ENCODE measurements at places on chromosomes 1 and 21. TPM values are rescaled to one million over a fixed set of nuclear protein-coding genes. Genes with fewer than 3 reads are reported as not detected.

The HDGF gene
- 430 TPM for total RNA-seq

The CD101 gene
- total RNA-seq: 0.44 TPM

The SPATA1 gene
- total RNA-seq: 0.56 TPM

The PLA2G2C gene
- not detected for total RNA-seq

The ZBED6 gene
- total RNA-seq: 20.1 TPM

The UBE2U gene
- total RNA-seq: not detected

DNA sequence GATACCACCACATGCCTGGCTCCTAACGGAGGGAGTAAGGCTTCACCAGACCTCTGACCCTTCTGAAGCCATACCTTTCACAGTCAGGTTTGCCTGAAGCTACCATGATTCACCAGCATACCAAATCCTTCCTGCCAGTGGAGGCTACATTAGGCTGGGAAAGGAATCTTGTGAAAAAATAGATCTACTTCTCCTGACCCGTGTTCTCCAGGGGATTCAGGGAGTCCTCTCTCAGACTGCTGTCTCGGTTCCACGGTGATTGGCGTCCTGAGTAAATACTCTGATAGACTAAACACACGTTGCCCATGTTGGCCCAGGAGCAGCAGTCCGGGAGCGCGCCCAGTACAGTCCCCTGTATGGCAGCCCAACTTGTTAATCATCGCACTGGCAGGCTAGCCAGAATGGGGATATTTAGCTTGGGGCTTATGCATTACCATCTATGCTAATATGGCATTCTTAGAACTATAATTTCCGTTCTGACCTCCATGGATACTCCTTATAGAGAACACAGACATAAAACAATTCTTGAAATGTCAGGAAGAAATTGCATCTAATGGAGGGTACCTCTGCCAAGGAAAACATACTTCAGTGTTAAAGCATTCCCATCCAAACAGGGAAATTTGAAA, 173.2 kb downstream of the ROR1 start:
- peak; percentile 70 for DNase-seq

- DNase-seq: no peak
Measured at GRCh38 chr1:214538496-214538895, 12.9 kb downstream of the PTPN14 start.

DNA sequence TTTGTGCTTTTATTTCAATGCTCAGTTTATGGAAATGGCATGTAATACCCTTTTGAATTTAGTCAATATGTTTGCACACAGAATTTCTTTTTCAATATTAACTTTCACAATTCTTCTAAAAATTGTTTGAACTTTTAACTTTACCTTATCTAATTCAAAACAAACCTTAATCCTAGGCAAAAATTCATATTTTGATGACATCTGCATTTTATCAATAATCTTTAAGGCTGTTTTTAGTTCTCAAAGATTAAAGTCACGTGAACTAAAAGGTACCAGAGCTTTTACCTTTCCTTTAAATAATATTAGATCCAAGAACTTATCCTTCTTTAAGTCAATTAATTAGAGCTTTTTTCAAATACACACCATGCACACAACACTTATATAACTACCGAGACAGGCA, 218.9 kb upstream of the NCAM2 start:
- DNase-seq: no peak

DNA sequence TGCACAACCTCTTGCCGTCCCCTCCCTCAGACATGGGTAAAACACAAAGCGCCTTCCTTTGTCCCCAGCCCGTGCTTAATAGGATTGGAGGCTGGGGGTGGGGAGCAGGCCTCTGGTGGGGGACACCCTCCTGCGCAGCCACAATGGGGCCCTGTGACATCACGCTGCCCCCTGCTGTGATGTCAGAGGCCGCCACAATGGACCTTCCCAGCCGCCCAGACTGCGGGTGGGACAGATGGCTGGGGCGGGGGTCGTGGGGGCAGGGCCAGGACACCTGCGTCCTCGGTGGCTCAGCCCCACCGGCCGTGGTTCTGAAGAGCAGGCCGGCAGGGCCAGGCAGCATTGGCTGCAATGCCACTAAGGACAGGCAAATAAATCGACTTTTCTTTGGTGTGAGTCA, 39.9 kb downstream of the EPHA2 start:
- no peak for DNase-seq

- peak; percentile 41 for DNase-seq
Measured at GRCh38 chr1:228354390-228355320, 52.0 kb downstream of the TRIM11 start.

- DNase-seq: no peak
Measured at GRCh38 chr1:230819976-230820375, 48.3 kb downstream of the C1orf198 start.

DNA sequence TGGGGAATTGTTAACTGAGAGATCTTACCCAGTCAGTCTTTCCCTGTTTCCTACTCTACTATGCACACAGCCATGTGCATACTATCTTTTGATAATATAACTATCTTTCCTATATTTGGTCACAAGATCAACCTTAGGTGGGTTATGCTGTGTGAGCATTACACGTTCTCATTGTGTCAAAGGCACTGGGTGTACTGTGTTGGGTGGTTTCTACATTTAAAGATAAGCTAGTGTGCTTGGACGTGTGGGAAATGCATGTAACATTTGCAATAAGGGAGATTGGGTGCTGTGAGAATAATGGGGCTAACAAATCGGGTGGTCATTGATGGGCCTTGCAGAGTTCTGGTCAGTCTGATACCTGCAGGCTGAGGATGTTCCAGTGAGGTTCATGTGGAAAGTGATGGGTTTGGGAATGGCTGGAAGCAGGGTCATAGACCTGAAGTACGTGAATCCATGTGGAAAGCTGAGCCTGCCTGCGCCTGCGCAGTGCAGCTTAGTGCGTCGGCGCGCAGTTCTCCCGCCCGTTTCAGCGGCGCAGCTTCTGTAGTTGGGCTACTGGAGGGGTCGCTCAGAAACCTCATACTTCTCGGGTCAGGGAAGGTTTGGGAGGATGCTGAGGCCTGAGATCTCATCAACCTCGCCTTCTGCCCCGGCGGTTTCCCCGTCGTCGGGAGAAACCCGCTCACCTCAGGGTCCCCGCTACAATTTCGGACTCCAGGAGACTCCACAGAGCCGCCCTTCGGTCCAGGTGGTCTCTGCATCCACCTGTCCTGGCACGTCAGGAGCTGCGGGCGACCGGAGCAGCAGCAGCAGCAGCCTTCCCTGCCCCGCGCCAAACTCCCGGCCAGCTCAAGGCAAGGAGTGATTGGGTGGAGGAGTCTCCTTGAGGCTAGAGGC, at the start of gene MSH4:
TSS of gene MSH4 (plus strand) at position 507 of the 897 bp plus-strand sequence. CDS start at position 611, 104 bp downstream.
- peak; percentile 45 for DNase-seq

DNA sequence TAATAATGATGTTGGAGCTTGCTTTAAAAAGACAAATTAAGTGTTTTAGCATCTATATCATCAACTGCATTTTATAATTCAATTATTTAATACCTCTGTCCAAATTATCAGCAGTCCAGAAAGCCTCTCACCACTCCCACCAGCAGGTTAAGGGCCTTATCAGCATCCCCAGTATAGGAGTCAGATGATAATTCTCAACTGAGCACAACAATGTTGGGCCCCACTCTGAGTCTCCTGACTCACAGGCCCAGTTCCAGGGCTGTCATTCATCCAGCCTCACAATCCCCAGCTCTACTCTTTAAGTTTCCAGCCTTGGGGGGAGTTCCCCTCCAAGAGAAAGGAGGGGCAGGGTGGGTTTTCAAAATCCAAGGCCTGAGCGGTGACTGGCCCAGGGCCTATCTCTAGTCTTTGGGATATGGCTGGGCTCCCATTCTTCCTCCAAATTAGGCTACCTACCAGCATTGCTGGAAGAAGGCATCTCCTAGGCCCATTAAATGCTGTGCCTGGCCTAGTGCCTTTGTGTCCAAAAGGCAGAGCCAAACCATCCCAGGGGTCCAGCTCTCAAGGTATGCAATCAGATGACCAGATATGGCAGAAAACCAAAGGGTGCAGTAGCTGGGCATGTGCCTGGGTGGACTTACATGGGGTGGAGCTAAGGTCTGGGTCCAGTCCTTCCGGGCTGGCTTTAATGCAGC, 134.1 kb downstream of the GLUL start:
- no peak for DNase-seq

- DNase-seq: no peak
Measured at GRCh38 chr21:9750341-9751086, 770.9 kb upstream of the TPTE start.

- DNase-seq: no peak
Measured at GRCh38 chr1:243349128-243349527, 93.3 kb downstream of the SDCCAG8 start.

GRCh38 chr1:89627596-89627962, 5.3 kb upstream of the LRRC8C start:
- no peak for DNase-seq

DNA sequence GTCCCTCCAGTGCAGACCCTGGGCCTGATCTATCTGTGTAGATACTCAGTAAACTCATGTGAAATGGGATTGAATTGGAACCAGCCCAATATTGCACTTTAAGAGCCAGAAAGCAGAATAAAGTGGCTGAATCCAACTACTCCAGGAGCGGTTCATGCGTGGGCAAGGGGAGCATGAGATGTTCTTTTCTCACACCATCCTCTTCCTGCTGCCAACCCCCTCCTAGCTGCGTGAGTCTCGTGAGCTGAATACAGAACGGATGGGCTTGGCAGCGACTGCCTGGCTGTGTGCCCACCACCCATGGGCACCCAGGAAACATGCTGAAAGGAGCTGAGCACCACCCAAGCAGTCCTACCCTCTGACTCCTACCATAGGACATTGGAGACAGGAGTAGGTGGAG, 128.3 kb downstream of the ELAVL4 start:
- no peak for DNase-seq

GRCh38 chr21:45326891-45327440, 39.3 kb upstream of the POFUT2 start:
- DNase-seq: no peak

GRCh38 chr21:36454093-36454531, 25.8 kb downstream of the CLDN14 start:
- no peak for DNase-seq

- DNase-seq: no peak
Measured at GRCh38 chr1:169586395-169587255, at the start of gene F5. Gene F5 (minus strand): TSS chr1:169586481. CDS start chr1:169586386, 95 bp downstream.

DNA sequence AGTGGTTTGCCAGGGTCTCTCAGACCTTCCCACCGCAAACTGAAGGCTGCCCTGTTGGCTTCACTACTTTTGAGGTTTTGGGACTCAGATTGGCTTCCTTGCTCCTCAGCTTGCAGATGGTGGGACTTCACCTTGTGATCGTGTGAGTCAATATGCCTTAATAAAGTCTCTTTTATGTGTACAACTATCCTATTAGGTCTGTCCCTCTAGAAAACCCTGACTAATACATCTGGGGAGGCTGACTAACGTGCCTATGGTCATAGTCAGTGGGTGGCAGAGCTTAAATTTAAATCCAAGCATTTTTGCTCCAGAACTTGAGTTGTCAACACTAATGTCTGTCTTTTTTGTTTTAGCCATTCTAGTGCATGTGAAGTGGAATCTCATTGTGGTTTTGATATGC, 76.5 kb upstream of the CHODL start:
- DNase-seq: no peak

DNA sequence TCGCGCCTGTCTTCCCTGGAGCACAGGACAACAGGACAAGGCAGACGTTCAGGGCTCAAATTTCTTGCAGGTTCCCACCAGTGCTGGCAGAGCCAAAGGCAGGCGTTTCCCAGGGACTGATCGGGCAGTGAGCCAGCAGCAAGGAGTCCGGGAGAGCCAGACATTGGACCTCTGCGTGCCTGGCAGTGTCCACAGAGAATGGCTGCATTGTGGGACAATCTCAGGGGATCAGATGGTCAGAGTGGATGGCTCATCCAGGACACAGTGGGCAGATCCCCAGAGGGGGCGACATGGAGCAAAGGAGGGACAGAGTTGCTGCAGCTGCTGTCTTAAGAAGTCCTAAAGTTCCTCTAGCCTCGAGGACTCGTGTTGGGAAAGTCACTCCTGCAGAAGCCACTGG, 4.6 kb downstream of the TMEM63A start:
- no peak for DNase-seq

GRCh38 chr1:98084188-98084587, 163.4 kb upstream of the DPYD start:
- no peak for DNase-seq

DNA sequence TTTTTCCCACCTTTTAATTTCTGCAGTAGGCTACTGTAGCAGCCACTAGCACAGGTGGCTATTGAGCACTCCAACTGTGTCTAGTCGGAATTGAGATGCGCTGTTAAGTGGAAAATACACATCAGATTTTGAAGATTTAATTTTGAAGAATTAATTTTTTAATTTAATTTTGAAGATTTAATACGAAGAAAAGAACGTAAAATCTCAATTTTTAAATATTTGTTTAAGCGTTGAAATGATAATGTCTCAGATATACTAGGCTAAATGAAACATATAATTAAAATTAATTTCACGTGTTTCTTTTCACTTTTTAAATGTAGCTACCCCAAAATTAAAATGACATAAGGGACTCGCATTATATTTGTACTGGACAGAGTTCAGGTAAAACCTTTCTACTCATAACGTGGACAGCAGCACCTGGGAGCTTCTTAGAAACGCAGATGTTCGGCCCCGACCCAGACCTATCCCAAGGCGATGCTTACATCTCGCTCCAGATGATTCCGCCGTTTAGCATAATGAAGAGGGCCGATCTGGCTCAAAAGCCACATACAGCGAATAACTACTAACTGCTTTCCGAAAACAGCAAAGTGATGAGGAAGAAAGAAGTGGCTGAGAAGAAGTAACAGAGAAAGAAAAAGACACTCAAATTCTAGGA, 717 bp downstream of the CRYZL1 start:
- no peak for DNase-seq

DNA sequence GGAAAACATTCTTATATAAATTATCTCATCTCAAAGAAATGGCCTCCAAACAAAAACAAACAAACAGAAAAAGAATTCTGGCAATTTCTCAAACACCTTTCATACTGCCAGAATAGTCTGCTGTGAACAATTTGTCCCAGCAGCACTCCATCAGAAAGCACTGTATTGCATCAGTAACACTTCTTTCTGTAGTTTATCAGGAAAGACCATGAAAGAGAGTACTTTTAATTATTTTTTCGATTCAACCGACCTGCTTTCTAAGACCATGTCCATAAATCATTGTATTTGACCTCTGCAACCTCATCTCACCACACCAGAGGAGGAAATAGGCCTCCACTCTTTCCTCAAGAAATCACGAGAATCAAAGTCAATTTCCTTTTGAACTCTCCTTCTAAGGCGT, 1579.9 kb downstream of the MRPL39 start:
- DNase-seq: no peak

DNA sequence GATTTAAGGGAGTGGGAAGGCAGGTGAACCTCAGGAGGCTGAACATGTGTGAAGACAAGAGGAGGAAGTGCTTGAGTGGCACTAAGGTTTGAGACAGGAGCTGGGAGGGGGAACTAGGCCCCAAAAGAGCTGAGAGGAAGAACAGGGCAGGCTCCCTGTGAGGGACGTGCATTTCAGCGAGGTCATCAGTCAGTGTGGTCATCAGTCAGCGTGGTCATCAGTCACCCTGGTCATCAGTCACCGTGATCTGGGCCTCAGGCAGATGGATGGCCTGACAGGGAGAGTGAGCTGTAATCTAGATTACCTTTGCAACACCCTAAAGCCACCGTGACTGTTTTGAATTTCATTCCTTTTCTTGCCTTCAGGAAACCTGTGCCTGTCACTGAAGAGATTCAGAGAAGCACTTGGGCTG, 29.1 kb downstream of the VTCN1 start:
- DNase-seq: no peak
